Activated T-helper 1 cell treated with Interleukin-2 at 50 U/mL for 16 hours (primary cell): ENCODE measurements at places on chromosomes 6 and 20.

DNA sequence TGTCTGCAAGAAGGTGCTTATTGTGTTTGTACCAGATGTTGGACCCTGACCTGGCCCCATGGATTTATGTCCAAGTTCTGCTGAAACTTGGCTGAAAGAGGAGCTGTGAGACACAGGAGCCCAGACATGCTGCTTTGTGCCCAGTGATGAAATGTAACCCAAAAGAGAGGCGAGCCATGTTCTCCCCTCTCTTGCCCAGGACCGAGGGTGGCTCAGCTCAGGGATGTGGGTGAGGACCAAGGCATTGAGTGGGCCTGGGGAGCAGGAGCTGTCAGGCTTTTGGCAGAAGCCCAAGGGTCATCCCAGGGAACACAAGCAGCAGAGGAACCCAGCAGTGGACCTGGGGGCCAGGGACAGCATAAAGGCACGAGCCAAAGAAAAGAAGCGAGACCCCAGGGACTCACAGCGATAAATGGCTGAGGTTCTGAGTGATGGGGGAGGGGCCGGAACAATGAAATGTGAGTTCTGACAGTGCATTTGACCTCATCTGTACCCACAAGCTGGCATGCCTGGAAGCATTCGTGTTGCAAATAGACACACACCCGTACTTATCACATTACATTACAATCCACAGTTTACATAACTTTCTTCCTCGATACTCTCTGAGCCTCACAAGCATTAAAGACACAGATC is 363.4 kb upstream of the JARID2 start:
- DNase-seq: no peak

- DNase-seq: no peak
Measured at GRCh38 chr6:145621776-145622175, 113.5 kb downstream of the EPM2A start.

- no peak for DNase-seq
Measured at GRCh38 chr20:25064561-25065071, 6.7 kb upstream of the ACSS1 start.

DNA sequence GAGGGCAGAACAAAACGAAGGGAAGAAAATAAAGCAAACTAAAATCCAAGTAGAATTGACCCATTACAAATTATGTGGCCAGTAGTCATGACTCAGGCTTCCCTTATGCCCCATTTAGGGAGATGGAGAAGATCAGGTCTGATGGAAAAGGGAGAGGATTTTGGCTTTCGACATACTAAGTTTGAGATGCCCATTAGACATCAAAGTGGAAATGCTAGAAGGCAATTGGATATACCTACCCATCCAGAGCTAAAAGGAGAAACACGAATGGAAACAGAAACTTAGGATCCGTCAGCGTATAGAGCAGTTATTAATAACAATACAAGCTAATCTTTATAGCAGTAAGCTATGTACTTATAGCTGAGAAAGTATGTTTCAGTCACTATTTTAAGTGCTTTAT is 4.8 kb downstream of the TRPC4AP start:
- no peak for DNase-seq

DNA sequence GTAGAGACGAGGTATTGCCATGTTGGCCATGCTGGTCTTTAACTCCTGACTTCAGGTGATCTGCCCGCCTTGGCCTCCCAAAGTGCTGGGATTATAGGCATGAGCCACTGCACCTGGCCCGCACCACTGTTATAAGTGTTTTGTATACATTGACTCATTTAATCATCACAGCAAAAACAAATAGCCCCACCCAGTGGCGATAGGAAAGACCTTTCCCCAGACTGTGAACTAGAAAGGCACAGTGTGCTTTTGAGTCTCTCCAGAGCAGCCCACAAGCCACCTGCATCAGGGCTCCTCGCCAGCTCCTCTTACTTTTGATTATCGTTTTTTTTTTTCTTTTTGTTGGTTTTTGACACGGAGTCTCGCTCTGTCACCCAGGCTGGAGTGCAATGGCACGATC is 27.9 kb upstream of the ZFP64 start:
- no peak for DNase-seq
